ENCODE measurements at places on chromosomes 2 and 18. TPM values are rescaled to one million over a fixed set of nuclear protein-coding genes. Genes with fewer than 3 reads are reported as not detected.
A peak's percentile ranks its signal among the peaks of the same experiment; 100 is the strongest.

- no peak overlapping the region for H3K27ac ChIP-seq
- no peaks in the 10 kb centered on the region for H3K4me1 ChIP-seq
- H3K36me3 ChIP-seq, result no peaks in the 10 kb centered on the region
- no peak for DNase-seq
- H3K4me3 ChIP-seq, result no peak overlapping the region
- H3K27me3 ChIP-seq, result peaks cover 9% of the 10 kb centered on the region
Observed at GRCh38 chr2:205902041-205902899, 183.7 kb downstream of the INO80D start.

The MEP1B gene
- not detected for total RNA-seq

GRCh38 chr2:94997981-94998930, 27.3 kb upstream of the MAL start:
- H3K4me3 ChIP-seq, result no peak overlapping the region
- no peaks in the 10 kb centered on the region for H3K4me1 ChIP-seq
- peaks cover 25% of the 10 kb centered on the region for H3K27me3 ChIP-seq
- peak; percentile 87 for DNase-seq

The ANKRD30B gene
- total RNA-seq, result not detected

DNA sequence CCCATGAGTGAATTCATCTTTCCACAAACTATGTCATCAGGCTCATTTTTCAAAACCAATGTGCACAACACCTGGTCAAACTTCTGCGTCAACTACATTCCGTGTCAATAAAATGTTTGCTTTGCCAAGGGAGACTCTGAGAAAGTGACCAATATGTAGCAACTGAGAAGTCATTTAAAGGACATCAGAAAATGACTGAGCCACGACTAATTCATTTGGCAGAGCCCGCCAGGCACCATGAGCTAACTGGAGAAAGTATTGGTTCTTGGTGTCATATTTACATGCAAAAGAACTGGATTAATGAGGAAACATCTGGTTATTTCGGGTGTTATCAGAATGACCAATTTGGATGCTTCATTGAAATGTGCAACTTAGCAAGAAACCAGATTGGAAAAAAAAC, 7.2 kb downstream of the RND3 start:
- H3K4me1 ChIP-seq, result peaks cover 98% of the 10 kb centered on the region
- H3K27ac ChIP-seq, result peak overlapping the region; percentile 98
- no peak for DNase-seq
- no peaks in the 10 kb centered on the region for H3K27me3 ChIP-seq
- peaks cover 13% of the 10 kb centered on the region for H3K36me3 ChIP-seq

DNA sequence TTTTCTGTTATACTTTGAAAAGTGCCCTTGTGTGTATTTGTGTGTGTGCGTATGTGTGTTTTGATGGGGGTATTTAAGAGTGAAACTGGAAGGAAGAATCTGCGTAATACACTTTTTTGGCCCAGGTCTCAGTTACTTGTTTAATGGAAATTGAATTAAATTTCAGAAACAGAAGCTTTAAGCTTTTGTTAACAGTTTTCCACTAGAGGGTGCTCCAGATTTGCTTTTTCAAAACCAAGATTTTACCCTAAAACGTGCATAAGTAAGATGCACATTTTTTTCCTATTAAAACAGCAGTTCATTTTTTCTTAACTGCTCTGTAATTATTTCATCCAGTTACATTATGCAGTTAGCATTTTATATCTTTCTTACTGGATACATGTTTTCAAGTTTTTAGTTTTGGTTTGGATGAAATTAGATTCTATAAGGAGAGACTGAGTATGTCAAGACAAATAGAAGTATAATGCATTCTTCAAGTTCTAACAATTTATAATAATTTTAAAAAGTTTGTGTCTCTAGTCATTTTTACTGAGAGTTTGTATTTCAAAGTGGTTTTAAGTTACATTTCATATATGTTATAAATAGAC, 97.2 kb downstream of the PIK3C3 start:
- DNase-seq, result no peak
- H3K27me3 ChIP-seq, result no peaks in the 10 kb centered on the region
- H3K27ac ChIP-seq, result no peak overlapping the region
- H3K4me1 ChIP-seq, result peaks cover 24% of the 10 kb centered on the region

The PDCD1 gene
- total RNA-seq, result not detected

DNA sequence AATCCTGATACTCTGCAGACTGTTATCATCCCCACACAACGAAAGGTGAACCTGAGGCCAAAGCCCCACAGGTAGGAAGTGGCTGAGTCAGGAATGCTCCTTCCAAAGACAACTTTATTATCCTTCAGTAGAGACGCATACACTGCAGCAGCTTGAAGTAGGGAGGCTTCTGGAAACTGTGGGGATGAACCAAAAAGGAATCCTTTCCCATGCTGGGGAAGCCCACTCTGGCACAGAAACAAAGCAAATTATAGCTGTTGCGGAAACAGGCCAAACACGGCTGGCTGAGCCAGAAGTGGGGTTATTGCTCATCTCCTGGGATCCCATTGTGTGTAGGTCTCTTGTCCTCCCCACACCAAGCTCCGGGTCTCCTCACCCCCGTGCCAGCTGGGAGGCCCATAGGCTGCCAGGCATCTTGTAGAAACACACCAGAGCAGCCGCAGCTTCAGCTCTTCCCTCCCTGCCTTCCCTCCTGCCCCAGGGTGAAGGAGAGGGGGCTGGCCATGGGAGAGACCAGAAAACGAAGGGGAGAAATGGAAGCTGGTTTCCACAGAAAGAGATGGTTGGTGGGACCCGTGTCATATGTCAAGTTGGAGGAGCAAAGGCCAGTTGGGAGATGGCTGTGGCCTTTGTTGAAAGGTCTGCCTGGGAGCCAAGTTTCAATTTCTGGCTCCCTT, 176.9 kb upstream of the NABP1 start:
- no peak for DNase-seq
- peaks cover 15% of the 10 kb centered on the region for H3K4me1 ChIP-seq
- no peak overlapping the region for H3K27ac ChIP-seq
- no peaks in the 10 kb centered on the region for H3K36me3 ChIP-seq
- H3K27me3 ChIP-seq, result no peaks in the 10 kb centered on the region

GRCh38 chr2:39666491-39667101, 879 bp downstream of the TMEM178A start:
- peak overlapping the region; percentile 80 for H3K4me3 ChIP-seq
- peaks cover 36% of the 10 kb centered on the region for H3K27me3 ChIP-seq
- no peaks in the 10 kb centered on the region for H3K36me3 ChIP-seq

DNA sequence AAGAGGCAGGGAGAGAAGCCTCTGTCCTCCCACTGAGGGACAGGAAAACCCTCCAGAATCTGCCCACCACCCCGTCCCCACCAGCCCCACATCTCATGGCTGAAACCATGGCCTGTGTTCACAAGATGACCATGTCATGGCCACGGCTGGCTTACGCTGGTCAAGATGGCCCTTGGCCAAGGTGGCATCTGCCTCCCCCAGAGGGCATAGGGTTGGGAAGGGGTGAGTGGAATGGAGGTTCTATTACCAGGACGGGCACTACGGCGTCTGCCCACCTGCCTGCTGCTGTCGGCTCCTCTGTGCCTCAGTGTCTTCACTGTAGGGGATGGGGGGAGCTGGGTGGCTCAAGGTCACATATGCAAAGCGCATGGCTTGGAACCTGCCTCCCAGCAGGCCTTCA, 19.8 kb downstream of the ODC1 start:
- H3K27ac ChIP-seq, result no peak overlapping the region
- peaks cover 9% of the 10 kb centered on the region for H3K4me1 ChIP-seq
- H3K36me3 ChIP-seq, result peaks cover 2% of the 10 kb centered on the region
- DNase-seq, result peak; percentile 62
- H3K27me3 ChIP-seq, result no peaks in the 10 kb centered on the region

- no peaks in the 10 kb centered on the region for H3K36me3 ChIP-seq
- H3K27ac ChIP-seq, result no peak overlapping the region
- H3K27me3 ChIP-seq, result peaks cover 8% of the 10 kb centered on the region
Observed at GRCh38 chr2:184346338-184346862, 251.9 kb upstream of the ZNF804A start.
